ENCODE measurements at places on chromosomes 5 and 9.

DNA sequence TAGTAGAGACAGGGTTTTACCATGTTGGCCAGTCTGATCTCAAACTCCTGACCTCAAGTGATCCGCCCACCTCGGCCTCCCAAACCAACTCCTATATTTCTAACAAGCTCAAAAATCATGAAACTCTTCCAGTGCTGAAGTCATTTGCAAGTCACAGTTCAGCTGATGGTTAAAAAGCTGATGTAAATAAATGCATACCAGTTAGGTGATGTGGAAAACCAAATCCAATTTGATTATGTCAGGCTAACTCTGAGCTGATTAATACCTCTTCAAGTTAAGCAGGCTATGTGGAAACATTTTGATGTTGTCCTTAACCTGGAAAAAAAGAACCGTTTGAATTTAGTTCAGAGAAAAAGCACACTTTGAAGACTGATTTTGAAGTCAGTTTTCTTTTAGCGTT lies 51.0 kb downstream of the TMEM252 start:
- DNase-seq = no peak

DNA sequence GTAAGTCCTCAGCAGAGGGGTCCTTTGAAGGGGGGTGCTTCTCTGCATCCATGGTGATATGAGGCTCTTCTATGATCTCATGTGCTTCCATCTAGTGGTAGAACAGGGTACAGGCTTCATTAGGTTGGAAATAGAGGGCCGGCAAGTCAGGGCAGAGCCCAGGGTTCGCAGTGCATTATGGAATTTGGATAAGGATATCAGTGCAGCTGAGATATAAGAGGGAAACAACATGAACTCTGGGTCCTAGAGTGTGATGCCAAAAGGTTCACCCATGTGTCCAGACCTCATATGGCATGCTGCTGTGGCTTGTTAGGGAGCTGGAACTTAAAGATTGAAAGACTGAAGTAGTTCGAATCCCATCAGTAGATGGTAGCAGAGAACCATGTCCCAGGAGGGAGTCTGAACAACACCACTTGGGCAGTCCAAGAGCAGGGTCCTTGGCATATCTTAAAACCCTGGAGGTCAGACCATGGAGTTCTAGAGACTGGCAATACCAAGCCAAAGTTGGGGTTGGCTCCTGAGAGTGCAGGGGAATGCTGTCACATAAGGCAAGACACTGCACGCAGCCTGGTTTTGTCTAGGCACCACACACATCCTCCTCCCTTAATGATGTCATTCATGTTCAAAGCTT lies 2.3 kb downstream of the FAM221B start:
- DNase-seq = peak; percentile 63

DNA sequence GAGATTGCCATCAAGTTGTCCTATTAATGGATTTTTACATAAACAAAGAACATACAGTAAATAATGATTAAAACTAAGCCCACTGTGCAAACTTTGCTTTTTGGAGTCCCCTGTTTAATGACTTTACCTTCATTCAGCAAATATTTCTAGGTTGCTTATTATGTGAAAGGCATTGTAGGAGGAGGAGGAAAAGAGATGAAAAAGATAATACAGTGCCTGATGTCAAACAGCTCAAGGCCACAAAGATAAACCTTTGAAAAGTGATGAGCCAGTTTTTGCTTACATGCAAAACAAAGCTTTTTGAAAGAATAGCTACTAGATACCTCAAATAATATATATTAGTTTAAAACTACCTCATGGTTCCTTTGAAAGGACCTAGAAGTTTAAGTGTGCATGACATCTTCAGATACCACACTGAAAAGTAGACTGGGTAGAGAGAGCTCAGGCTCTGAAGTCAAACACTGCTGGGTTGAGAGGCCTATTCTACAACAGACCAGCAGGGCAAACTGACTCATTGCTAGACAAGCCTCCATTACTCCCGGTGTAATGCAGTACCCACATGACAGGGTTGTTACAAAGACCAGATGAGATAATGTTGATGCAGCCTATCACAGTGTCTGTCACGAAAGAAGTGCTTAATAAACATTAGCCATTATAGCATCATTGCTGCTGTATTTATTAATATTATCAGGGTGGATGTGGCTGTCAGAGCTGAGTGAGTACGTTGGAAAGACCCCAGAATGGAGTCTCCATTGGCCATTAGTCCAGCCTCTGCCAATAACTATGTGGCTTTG lies 11.8 kb downstream of the DEPDC1B start:
- no peak for DNase-seq

- peak; percentile 3 for DNase-seq
Measured at GRCh38 chr9:2630158-2630557, 8.6 kb downstream of the VLDLR start.

DNA sequence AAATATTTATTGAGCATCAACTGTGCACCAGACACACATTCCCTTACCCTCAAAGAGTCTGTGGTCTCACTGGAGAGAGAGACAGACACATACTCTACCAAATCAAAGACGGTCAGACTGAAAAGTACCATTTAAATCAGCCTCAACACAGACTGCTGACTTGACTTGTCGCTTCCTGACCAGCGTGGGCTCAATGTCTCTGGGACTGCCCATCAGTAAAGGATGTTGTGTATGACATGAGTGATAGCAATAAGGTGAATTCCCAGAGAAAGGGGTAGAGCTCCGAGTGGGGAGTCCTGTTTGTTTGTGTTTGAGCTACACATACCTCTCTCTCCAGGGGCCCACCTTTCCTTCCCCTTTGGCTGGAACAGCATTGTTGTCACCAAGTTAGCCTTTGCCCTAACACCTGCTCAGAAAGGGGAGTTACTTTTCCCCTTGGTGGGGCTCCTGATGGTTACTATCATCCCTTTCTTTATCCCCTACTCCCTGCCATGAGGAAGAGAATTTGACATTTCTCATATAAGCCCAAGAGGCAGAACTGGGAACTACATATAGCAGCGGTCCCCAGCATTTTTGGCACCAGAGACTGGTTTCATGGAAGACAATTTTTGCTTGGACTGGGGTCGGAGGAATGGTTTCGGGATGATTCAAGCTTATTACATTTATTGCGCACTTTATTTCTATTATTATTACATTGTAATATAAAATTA lies 33.9 kb downstream of the NR4A3 start:
- no peak for DNase-seq

DNA sequence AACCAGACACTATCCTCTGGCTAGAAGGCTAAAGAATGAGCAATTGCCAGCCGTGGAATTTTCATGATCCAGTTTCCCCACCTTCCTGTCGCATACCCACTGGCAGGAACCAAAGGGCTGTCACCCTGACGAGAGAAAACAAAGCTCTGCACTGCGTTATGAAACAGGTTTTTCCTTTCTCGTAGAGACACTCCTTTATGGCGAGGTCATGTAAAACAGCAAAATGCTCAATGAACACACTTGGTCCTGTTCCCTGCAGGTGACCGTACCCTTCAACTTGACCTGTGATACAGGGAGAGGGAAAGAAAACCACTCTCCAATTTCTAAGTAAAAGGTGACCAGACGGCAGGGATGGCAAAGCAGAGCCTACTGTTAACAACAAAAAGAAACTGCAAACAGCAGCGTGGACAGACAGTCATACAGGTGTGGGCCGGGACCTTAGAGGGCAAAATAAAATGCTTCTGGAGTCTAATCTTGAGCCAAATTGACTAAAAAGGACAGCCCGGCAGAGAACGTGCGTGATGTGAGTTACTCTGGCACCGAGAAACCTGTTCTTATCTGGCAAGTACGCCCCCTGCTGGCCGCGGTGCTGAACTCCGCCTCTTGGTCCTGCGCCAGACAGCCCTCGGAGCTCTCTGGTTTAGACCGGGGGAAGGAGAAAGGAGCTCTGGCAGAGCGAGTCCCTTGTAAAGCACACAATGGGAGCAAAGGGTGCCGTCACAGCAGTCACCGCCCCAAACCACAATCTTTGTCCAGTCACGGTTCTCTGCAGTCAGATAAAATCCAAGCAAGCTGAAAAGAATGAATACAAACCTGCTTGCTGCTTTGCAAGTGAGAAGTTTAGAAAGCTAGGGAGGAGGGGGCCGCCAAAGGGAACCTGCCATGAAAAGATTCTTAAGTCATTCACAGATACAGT lies 98.9 kb downstream of the EFNA5 start:
- DNase-seq = peak; percentile 94

DNA sequence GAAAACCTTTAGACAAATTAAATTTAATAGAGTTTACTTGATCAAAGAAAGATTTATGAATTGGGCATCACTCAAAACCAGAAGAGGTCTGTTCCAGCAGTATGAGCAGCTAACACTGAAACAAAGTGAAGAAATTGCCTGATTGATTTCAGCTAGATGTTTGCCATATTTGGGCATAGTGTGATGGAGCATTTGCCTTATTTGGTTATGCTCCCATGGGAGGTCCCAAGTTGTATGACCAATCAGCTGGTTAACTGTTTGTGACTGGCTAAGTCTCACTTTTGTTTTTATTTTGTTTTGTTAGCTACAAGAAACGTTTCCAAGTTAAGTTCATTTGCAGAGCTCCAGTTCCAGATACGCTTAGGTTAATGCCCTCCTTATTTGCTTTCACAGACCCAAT lies 53.3 kb upstream of the LMNB1 start:
- no peak for DNase-seq

GRCh38 chr9:18350995-18351595 lies 122.9 kb upstream of the ADAMTSL1 start:
- no peak for DNase-seq

DNA sequence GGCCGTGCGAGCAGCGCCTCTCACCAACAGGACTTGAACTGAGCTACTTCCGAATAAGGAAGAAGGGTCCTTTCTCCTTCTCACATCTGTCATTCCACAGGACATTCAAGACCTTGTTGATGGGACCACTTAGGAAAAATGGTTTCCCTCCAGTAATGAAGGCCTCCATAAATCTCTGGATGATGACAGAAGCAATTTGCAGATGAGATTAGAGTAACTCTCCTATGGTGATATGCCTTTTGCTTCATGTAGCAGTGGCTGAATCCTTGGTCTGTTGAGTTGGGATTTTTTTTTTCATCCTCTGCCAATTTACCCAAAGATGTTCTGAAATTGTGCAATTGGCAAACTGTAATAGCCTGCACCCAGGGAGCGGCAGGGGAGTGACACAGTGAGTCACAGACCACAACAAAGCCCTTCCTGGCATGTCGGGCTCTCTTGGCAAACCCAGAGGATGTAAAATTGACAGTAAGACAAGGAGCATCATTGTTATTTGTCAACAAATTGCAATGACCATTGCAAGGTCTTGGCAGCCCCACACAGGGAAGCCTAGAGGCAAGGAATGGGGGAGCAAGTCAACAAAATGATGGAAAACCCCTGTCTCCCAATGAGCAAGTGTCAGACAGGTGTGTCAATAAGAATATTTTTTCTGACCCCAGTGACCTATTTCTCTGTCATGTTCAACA lies 275.9 kb downstream of the ACTL7B start:
- DNase-seq = no peak

- no peak for DNase-seq
Measured at GRCh38 chr5:133294380-133294779, 242.6 kb downstream of the HSPA4 start.

GRCh38 chr9:89374176-89374575 lies 55.9 kb downstream of the SECISBP2 start:
- no peak for DNase-seq

DNA sequence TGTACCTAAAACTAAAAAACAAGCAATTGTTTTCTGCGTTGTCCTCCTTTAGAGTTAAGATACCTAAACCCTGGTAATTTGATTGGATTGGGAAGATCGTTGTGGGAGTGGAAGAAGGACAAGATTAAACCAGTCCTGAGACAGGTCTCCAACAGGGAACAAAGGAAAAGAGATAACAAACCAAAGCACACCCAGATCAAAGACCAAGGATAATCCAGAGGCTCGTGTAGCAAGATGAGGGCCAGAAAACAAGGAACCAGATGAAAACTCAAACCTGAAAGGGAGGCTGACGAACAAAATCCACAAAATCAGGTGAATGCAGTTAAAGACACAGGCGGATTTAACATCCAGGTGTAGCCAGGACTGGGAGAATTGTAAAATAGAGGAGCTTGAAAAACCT lies 618.1 kb downstream of the SLCO4C1 start:
- DNase-seq = no peak

Data from left kidney (tissue), 8 donors.